Right hindlimb (tissue), 1 donor: ENCODE measurements at places on chromosomes 6 and 20.

DNA sequence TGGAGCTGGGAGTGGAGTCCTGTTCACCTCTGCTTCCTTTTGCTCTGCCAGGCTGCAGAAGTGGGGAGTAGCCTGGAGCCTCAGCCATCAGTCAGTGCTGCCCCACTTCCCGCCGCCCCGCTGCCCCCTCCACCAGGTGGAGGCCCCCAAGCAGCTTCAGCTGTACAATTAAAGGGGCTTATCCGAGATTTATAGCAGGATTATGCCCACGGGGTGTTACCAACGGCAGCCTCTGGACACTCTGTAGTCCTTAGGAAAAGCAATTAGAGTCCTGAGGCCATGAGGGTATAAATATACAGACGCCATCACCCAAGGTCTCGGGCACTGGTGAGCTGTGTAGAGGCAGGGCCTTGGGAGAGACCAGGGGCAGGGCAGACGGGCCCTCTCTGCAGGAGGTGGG lies 55.4 kb downstream of the GRM4 start:
- no peak for DNase-seq

DNA sequence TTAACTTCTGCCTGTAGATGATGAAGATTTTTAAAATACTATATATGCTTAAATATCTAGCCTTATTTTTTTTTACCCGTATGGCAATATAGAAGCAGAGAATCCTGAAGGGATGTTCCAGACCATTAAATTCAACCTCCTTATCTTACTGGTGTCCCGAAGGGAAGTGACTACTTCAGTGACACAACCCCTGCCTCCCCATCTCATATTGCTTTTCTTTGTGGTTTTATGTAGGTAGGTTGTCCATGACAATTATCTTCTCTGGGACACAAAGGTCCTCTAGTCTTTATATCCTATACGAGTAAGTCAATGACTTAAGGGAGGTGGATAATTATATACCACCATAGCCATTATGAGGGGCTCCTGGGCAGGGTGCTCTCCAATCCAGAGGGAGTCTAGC lies 57.4 kb upstream of the EMILIN3 start:
- DNase-seq = no peak

- no peak for DNase-seq
Measured at GRCh38 chr20:1786486-1786885, 108.7 kb upstream of the SIRPA start.

GRCh38 chr6:169051371-169051770 lies 202.3 kb downstream of the THBS2 start:
- no peak for DNase-seq

GRCh38 chr6:411402-412145 lies 20.0 kb downstream of the IRF4 start:
- no peak for DNase-seq

GRCh38 chr6:96450082-96450769 lies 71.4 kb upstream of the UFL1 start:
- peak; percentile 57 for DNase-seq

DNA sequence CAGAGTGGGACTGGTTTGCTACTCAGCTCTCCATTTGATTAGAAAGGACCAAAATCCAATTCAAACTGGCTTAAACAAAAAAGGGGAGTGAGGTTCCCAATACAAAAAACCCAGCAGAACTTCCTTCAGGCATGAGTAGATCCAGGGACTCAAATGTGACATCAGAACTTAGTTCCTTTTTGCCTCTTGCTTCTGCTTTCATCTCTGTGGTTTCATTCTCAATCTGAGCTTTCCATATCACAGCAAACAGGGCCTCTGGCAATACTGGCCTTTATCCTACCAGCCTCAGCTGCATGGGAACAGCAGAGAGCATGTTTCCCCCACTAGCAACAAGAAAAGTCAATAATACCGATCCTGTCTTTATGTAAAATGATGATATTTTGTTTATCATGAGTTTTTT lies 28.6 kb upstream of the PRELID3B start:
- DNase-seq = no peak

DNA sequence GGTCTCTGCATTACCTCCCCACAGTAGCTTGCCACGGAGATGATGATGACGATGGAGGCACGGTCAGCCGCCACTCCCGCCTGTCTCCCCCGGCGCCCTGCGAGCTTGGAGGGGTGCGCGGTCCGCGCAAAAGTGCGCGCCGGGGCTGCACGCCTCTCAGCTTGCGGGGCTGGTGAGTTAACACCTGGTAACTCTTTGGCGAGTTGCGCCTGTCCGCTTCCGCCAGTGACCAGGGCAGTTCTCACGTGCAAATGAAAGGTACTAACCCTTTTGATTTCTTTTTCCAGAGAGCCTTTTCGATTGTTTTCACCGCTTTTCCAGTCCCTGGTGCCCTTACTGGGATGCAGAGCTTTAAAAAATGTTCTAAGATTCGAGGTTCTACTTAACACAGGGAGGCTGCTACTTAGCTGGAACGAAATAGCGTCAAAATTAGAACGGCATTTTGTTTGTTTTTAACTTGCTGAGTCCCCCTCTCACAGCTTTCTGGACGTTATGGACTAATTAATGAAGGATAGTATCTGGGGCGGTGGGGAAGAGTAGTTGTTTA lies 6.2 kb downstream of the GRIK2 start:
- DNase-seq = no peak

DNA sequence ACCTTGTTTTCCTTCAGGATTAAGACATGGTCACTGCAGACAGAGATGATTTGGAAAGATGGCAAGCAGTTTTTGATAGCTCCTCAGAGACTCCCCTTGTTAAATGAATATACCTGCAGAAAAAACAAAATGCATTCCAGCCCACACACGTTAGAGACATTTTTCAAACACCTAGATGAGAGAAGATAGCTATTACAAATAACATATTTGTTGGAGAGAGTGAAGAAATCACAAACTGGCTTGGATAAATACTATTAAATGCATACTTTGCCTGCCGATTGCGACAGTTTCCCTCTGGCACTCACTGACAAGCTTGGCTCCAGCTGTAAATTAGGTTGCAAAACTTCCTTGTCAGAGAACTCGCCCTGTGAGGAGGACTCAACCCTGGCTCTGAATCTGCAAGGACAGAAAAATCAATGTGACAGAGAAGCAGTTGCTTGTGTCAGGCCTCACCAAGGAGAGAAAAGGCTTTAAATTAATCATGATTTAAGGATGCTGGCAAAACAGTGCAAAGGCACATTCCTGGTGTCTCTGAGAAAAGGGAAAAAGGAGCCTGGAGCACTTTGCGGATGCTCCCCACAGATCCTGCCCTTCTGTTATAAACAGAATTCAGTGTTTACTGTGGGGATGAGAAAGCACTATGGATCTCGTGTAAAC lies 423.7 kb upstream of the MARCKS start:
- DNase-seq = peak; percentile 35

GRCh38 chr6:26304797-26305640 lies 60.0 kb upstream of the BTN3A2 start:
- peak; percentile 83 for DNase-seq

DNA sequence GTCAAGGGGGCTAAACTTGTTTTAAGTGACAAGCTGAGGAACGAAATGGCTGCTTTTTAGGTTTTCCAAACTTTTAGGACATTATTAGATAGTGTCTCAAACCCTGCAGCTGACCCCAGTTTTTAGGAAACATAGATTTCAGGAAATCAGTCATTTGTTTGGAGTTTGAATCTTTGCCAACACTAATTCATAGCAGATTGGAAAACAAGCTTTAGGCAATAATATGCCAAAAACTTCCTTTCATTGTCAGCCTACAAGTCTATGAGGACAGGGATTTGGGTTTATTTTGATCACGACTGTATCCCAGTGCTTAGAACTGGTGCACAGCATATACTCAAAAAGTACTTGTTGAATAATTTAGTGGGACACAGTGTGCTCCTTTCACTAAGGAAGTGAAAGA lies 123.2 kb downstream of the TINAG start:
- no peak for DNase-seq

DNA sequence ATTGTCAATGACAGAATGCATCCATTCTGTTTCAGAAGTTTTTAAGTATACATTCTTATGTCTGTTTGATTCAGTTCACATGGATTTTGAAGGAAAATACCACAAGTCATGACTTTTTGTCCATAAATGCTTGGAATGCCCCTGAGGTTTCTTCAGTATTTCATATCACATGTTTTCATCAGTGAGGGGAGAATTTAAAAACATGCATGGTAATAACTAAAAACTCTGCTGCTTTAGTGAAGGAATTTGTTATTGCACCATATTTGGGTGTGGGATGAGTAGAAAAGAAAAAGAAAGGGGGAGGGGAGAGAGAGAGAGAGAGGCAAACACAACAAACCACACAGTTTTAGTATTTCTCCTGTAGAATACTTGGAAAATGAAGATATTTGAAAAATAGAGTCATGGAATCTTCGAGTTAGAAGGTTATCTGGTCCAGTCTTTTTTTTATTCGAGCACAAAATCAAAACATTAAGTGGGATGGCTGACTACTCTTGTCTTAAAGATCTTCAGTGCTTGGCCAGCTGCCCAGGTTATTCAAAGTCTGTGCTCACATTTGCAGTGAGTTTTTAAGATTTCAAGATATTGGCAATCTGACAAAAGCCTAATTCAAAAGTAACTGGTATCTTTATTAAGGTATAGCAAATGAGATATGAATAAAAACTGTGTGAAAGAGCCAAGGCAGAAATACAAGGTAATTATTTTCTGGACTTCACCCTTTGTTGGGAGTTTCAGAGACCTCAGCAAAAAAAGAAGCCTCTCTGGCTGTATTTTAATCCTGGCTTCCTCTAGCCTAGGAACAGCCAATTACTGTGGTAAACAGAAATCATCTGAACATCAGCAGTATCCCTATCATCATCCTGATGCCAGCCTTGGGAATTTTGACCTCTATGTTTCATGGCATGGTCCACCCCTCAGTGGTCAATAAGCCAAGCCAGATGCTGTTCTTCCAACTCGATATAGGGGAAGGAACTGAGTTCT lies 687.9 kb upstream of the CITED2 start:
- peak; percentile 40 for DNase-seq

- DNase-seq = no peak
Measured at GRCh38 chr6:9307786-9308185, 872.4 kb upstream of the SLC35B3 start.

DNA sequence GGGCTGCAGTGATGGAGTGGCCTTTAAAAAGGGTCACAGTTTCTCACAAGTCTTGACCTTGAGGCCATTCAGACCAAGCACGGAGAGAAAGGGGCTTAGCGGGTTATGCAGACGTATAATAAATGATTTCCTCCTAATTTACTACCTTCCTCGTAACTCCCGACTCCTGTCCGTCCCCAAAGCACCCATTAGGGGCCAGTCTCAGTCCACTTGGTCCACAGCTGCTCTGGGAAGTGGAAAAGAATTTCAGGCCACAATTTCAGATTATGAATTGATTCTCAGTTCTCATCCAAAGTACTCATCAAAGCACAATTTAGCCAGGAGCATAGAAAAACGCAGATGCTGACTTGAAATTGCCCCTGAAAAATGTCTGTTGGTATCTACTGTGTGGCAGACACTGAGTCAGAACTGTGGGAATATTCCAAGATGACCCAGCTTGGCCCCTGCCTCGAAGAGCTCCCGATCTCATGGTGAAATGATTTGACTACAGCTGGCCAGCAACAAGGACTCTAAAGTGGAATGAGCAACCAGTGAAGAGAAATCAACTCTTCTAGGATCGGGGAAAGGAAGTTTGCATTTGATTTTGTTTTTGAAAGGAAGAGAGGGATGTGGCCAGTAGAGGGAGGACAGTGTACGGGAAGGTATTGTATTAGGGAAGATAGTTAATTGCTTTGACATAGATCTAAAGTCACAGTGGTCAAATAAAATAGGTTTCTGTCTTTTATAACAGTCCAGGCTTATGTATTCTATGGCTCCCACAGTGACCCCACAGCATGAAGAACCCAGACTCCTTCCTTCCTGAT lies 15.2 kb upstream of the STK35 start:
- DNase-seq = no peak

DNA sequence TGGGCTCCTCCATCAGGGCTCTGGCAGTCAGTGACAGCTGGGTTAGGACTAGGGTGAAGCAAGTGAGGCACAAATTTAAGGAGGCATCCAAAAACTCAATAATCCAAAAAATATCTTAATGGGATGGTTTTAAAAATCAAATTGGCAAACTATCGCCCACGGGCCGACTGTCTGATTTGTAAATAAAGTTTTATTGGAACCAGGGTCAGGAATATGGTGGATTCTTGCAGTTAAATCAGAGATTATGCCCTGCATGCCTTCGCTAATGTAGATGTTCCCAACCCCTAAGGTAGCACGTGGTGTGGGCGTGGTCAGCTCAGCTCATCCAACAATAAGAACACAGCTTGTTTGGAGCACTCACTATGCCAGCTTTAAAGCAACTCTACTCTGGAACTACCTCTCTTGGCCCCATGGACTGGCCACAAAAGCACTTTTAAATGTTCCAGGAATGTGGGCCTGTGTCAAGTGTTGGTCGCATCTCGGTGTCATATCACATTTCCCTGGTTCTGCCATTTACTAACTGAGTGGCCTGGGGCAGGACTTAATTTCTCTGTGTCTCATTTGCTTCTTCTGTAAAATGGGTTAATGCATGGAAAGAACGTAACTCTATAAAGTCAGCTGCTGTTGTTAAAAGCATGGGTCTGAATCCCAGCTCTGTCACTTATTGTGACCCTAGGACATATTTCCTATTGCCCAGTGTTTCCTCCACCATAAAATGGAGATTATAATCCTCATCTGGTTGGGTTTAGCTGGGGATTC lies 7.0 kb downstream of the TP53RK start:
- DNase-seq = no peak

GRCh38 chr20:531608-532007 lies 12.0 kb downstream of the CSNK2A1 start:
- no peak for DNase-seq

DNA sequence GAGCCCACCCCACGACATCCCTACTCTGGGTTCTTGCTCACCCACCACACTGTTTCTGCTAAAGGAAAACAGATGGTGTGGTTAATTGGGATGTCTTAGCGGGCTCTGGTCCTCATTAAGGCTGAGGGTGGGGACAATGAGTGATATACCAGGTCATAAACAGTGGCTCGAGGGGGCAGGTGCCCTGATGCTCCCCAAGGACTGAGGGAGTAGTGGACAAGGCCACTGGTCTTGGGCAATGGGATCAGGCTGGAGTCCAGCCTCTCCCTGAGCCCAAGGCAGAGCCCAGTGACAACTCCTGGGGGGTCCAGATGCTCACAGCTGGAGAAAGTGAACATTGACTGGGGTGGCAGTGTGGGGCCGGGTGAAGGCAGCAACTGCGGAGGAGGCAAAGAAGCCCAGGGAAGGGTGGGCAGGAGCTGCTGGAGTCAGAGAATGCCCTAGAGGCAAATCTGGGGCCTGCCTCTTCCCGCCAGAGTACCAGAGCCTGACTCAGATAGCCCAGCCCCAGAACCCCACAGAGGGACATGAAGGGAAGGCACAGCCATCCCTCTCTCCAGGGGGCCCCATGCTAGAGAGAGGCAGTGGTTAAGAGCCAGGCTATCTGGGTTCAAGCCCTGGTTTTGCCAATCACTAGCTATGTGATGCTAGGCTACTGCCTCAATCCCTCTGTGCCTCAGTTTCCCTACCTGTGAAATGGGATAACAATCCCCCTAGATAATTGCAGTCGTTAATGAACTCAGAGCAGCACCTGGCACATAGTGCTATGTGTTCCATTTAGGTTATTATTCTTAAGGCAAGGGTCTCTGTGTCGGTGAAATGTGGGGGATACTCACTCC lies 72.3 kb downstream of the MRPL14 start:
- DNase-seq = no peak

GRCh38 chr20:41572010-41572572 lies 46.1 kb downstream of the CHD6 start:
- no peak for DNase-seq

- peak; percentile 56 for DNase-seq
Measured at GRCh38 chr6:35370124-35370741, 27.9 kb downstream of the PPARD start.

- DNase-seq = no peak
Measured at GRCh38 chr6:168274037-168274952, 45.3 kb downstream of the DACT2 start.
